NCI-H1930 (cell line): ENCODE measurements at places on chromosomes 3 and 15.

- no peak for DNase-seq
Measured at GRCh38 chr3:18847583-18848197, 300.6 kb upstream of the KCNH8 start.

- DNase-seq: no peak
Measured at GRCh38 chr3:113630956-113631542, 65.4 kb downstream of the USF3 start.

- DNase-seq: no peak
Measured at GRCh38 chr3:126102011-126102410, 18.1 kb upstream of the SLC41A3 start.

DNA sequence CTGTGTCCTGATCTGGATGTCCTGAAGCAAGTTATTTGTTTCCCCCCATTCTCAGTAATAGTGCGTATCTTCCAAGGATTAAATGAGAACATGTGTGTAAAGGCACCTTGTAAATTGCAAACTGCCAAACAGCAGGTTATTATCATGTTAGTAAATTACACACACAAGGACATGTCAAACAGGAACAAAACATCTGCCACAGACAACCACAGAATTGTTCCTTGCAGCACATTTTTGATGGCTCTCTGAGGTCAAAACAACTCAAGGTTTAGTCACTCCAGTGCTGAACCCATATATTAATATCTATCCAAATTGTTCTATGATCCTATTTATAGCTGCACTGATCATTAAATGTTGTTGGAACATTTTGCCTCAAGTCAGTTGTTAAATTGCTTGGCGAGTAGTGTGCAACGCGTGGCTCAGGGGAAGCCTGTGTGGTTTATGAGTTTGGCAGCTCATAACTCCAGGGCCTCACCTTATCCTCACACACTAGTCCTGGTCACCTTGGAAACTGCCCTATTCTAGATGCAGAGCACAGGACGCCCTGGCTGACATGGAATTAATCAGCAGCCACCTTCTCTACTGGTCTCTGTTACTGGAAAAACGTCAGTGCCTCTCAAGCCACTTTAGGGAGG lies 46.3 kb upstream of the CDV3 start:
- DNase-seq: no peak

GRCh38 chr15:63041974-63042876 lies at the start of gene TPM1:
Gene TPM1 (plus strand): TSS chr15:63042747. CDS start chr15:63042830, 83 bp downstream.
- DNase-seq: no peak

DNA sequence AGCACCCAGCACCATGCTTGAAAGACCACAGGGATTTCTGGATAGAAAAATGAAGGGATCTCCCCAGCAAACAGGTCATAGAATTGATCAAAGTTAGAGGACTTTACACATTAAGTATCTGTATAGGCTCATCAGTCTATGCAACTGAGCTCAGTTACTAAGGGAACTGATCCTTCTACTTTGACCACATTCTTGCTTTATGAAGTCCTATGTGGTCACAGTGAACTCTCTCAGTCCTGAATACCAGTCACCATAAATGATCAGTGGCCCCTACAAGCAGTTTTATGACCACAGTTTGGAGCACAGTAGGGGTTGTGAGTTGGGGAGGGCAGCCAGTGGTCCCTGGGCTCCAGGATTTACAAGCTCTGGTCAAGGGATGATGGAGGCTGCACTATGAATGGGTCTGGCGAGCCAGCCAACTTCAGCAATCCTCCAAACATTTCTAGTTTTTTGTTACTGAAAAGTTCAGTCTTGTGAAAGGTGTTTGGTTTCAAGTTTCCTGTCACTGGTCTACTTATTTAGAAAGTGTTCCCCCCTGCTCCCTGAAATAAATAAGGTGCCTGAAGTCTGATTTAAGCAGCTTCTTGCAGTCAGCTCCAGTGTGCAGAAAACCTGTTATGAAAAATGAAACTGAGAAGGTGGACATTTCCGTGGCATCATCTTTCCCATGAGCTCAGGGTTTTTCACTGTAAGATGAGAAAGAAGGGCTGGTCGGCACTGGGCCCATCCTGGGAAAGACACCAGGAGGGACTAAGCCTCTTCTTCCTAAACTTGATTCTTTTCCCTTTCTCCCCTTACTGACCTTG lies 75.5 kb downstream of the DAPK2 start:
- no peak for DNase-seq

GRCh38 chr3:37964716-37965115 lies 25.9 kb upstream of the VILL start:
- DNase-seq: no peak

GRCh38 chr3:28125342-28125741 lies 116.1 kb upstream of the CMC1 start:
- no peak for DNase-seq

DNA sequence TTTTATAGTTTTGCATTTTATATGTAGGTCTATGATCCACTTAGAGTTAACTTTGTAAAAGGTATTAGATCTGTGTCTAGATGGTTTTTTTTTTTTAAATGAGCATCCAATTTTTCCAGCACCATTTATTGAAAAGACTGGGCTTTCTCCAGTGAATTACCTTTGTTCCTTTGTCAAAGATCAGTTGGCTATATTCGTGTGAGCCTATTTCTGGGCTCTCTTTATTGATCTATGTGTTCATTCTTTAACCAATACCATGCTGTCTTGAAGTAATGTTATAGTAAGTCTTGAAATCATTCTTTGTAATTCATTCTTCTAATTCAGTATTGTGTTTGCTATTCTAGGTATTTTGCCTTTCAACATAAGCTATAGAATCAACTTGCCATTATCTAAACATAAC lies 165.4 kb upstream of the ARPP21 start:
- DNase-seq: no peak

- DNase-seq: no peak
Measured at GRCh38 chr3:131883086-131883485, 151.7 kb downstream of the CPNE4 start.

DNA sequence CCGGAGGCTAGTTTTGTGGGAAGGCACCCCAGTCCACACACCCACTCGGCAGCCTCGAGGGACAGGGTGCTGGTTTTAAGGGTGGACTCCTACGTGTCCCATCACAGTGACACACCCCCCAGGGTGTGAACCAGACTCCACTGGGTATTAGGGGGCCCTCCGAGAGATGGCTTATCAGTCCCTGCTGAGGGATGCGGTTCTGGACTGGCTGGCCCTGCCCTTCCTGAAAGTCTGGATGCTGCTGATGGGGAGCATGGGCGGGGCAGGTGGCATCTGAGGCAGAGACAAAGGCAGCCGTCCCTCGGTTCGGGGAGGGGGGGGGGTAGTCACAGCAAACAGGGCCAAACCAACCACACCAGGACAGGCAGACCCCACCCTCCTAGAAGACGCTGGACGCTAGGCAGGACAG lies 939 bp upstream of the ULK3 start:
- DNase-seq: no peak

- DNase-seq: no peak
Measured at GRCh38 chr15:30827625-30828303, 76.0 kb upstream of the FAN1 start.

- no peak for DNase-seq
Measured at GRCh38 chr3:4983739-4984510, 4.7 kb downstream of the BHLHE40 start.

- DNase-seq: no peak
Measured at GRCh38 chr3:105365391-105366325, 1.1 kb upstream of the ALCAM start.

DNA sequence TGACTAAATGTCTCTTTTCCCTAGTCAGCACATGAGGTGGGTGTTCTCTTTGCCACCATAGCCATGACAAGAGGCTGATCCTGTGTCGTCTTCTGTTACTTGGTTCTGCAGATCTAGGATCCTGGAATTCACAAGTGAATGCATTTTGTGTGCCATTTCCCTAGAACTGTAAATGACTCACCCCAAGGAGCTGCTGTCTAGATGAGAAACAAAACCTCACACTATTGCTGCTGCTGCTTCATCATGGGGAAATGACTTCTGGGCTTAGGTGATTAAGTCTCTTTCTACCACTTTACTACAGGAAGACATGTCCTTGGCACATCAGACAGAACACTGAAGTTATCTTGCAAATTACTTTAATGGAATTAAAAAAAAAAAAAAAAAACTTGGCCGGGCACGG lies 54.9 kb downstream of the SLCO3A1 start:
- DNase-seq: no peak

GRCh38 chr15:56953790-56954189 lies 35.3 kb downstream of the TCF12 start:
- DNase-seq: no peak

DNA sequence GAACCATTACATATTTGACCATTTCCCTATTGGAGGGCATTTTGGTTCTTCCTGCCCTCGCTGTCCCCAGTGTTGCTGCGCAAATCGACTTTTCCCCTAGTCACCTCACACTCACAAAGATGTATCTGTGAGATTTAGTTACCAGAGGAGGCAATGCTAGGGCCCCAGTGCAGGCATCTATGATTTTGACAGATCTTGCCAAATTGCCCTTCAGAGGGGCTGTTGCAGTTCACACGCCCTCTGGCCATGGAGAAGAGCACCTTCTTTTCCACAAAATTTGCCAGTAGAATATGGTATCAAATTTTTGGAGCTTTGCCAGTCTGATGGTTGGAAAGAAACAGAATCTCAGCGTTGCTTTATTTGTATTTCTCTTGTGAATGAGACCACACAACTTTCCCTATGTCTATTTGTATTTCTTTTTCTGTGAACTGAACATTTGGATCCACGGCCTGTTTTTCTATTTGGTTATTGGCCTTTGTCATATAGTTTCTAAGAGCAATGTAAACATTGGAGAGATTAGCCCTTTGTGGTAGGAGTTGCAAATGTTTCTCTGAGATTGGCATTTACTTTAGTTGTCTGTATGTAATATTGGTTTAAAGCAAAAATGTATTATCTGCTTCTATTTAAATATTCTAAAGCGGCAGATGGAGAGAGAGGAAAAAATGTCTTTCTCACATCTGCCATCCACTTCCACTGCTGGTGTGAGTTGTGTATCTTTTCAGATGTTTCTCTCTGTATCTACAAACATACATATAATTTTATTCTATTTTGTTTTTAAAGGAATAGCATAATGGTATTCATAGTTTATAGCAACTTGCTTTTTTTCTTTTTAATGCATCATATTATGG lies 66.1 kb downstream of the DNASE1L3 start:
- no peak for DNase-seq

GRCh38 chr3:20747741-20748140 lies 561.7 kb upstream of the SGO1 start:
- DNase-seq: no peak

- no peak for DNase-seq
Measured at GRCh38 chr3:127184870-127185216, 8.1 kb upstream of the PRR23E start.

DNA sequence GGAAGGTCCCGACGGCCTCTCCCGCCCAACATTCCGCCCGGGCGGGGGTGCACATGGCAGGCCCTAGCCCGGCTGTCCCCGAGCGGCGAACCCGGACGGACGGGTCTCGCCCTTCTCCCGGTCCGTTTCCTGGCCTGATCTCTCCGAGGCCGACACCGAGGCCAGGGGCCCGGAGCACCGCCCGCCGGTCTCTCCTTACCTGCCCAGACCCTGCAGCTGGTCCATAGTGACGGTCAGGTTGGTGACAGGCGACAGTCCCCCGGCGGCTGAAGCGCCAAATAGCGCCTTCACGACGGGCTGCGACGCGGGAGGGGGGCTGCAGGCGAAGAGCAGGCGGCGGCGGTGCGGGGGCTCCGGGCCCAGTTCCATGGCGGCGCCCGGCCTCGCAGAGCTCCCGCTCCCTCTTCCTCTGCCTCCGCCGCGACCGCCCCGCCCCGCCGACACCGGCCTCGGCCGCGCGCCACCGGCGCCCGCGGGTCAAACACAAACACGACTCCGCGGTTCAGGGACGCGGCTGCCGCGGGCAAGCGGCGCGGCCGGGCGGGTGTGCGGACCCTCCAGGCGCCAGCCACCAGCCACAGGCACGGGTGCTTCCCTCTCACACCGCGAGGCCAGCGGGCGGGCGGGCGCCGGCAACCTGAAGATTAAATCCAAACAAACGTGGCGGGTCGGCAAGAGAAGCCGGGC lies 495 bp downstream of the CDC25A start:
- DNase-seq: peak; percentile 46

GRCh38 chr3:8480699-8481098 lies 20.9 kb upstream of the LMCD1 start:
- DNase-seq: no peak

GRCh38 chr3:52388933-52389332 lies 56.0 kb downstream of the SEMA3G start:
- no peak for DNase-seq

- no peak for DNase-seq
Measured at GRCh38 chr3:141083226-141083625, 32.1 kb downstream of the SPSB4 start.

- DNase-seq: no peak
Measured at GRCh38 chr3:15063238-15063637, 1.9 kb downstream of the MRPS25 start.

- DNase-seq: no peak
Measured at GRCh38 chr15:83155942-83156341, 48.5 kb downstream of the TM6SF1 start.

GRCh38 chr3:7577513-7577912 lies 716.6 kb downstream of the GRM7 start:
- DNase-seq: no peak

DNA sequence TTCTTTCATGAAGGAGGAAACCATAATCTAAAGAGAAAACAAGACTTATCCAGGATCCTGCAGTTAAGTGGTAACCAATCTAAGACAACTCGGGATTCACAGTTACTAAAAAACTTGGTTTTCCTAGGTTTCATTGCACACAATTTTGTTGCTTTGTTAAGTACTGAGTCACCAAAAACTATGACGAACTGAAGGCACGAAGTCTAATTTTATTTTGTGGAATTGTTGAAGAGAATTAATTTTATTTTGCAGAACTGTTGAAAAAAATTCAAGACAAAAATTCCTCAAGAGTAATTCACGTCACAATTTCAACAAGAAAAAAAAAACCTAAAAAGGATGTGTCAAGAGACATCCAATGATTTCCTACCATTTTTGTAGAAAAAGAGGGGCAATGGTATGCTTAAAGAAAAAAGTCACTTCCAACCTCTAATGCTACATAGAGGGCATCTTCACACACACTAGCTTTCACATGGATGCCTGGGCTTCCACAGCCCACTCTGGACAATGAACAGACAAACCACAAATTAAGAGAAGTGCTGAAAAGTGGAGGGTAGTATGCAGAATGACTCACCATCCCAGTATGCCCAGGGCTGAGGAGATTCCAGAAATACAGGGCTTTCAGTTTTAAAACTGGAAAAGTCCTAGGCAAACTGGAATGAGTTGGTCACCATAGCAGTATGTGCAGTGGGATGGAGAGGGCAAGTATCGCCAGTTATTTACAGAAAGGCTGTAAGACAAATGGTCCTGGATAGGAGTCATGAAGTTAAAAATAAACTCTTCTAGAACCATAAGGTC lies 29.2 kb downstream of the PLOD2 start:
- DNase-seq: no peak

GRCh38 chr15:90813796-90814190 lies 54.6 kb upstream of the FURIN start:
- DNase-seq: no peak
